Transverse colon (tissue), 4 donors: ENCODE measurements at places on chromosomes 5 and 9. TPM values are rescaled to one million over a fixed set of nuclear protein-coding genes. Genes with fewer than 3 reads are reported as not detected.

Gene SLC22A4
- 1.6 TPM for total RNA-seq

DNA sequence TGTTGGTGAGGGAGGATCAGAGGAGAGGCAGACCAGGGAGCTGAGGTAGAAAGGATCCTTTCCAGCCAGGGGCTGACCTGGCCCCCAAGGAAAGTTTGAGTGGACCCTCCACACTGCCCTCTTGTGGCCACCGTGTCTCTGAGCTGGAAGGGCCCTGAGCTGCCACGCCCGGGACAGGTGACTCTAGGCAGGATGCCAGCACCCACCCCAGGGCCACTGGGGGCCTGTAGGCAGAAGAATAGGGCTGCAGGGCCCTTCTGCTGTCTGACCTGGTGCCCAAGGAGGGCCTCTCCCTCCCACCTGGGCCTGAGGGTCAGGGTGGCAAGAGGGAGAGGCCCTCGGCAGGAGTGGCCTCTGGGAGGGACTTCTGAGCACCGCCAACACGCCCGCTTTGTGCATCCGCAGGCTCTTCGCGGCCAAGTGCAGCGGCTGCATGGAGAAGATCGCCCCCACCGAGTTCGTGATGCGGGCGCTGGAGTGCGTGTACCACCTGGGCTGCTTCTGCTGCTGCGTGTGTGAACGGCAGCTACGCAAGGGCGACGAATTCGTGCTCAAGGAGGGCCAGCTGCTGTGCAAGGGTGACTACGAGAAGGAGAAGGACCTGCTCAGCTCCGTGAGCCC, 76.8 kb downstream of the LMX1B start:
- peak; percentile 51 for DNase-seq

GRCh38 chr5:73358366-73358765, 90.2 kb downstream of the FOXD1 start:
- DNase-seq: no peak

DNA sequence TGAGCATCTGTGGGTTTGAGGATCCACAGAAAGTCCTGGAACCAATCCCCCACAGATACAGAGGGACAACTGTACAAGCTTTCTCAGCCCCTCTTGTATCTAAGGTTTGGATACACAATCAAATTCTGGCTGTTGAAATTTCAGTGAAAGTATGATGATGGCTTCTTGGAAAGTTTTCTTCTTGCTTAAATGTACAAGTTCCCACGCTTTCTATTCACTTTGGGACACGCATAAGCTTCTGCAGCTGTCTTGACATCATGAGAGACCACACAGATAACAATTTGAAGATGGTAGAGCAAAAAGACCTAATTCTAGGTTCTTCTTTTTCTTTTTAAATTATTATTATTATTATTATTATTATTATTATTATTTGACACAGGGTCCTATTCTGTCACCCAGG, 31.6 kb upstream of the ARL15 start:
- no peak for DNase-seq

- no peak for DNase-seq
These were observed 33.7 kb downstream of the ANKRD31 start for GRCh38 chr5:75202935-75203334.

DNA sequence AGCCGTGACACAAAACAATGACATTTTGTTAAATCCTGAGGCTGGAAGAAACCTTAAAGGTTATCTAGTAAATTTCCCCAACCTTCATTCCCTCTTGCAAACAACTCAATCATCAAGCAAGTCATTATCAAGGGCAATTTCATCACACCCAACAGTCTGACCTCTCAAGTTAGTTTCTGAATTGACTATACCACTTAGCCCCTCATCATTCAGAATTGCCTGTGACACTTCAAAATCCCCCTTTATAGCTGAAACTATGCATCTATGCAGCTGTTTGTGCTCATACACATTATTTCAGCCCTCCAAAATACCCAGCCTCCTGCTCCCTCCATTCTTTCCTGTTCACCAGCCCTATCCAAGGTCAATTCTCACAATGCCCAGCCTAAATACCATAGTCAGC, 24.6 kb downstream of the LPAR1 start:
- DNase-seq: no peak

Gene DMRT3
- total RNA-seq: not detected

DNA sequence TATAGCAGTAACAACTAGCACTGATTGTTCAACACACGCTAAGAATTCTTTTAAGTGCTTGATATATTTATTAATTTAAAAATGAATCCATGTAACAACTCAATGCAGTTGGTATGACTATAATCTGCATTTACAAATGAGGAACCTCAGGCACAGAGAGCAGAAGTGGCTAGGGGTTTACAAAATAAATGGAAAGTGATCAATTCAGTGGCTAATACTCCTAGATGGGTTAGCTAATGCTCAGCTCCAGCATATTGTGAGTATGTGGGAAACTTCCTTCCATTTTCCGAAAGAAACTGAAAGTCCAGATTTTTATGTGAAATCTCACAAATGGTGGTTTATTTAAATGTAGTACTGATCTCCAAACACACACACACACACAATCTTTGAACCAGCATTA, 128.0 kb downstream of the RFX3 start:
- no peak for DNase-seq

- DNase-seq: no peak
These were observed 548.1 kb upstream of the C9orf72 start for GRCh38 chr9:28121366-28121765.

Gene LAMC3
- 6.6 TPM for total RNA-seq

GRCh38 chr9:126856326-126856877, 4.0 kb upstream of the ZBTB34 start:
- DNase-seq: no peak

DNA sequence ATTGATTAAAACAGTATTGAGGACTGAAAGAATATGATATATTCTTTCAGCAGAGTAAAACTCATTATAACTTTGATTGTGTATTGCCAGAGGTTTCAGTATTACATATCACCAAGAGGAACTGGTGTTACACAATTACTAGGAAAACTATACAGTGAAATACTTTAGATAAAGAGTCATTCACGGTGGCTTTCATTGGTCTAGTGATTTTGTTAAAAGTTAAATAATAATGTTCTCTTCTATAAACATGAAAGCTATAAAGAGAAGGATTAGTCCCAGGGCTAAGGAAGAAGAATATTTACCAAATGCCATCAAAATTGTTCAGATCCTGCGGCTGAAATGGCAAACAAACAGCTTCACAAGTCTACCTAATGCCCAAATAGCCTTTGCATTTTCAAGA, 306.2 kb downstream of the SEMA5A start:
- no peak for DNase-seq
